ENCODE measurements at places on chromosomes 16 and 17. TPM values are rescaled to one million over a fixed set of nuclear protein-coding genes. Genes with fewer than 3 reads are reported as not detected.

Gene CMTM2
- not detected for total RNA-seq

Gene SDK2
- 1.2 TPM for total RNA-seq

Gene TEX14
- 0.04 TPM for total RNA-seq

DNA sequence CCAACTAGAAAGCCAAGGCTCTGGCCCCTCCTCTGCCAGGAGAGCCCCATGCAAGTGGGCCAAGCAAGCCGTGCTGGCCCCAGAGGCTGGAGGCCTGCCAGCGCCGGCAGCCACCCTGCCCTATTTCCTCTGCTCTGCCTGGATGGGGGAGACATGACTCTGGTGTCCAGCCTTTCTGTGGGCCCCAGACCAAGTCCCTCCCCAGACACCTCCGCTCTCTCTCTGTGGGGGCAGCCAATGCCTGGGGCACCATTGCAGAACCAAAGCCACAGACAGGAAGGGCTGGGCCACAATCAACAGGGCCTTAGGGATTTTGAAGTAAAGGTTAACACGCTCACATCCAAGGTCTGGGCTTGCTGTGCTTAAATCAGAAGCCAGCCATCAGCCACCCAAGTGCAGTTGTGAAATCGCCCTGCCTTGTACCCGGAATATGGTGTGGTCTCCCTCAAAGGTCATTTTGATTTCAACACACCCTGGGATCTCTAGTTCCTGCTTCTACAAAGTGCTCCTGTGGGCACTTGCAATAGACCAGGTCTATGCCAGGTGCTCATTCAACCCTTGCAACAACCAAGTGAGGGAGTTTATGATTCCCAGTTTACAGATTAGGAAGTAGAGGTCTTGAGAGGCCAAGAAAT lies 63.5 kb upstream of the TEX2 start:
- DNase-seq = no peak
- peaks cover 9% of the 10 kb centered on the region for H3K4me1 ChIP-seq
- H3K27me3 ChIP-seq = no peaks in the 10 kb centered on the region
- no peak overlapping the region for H3K27ac ChIP-seq
- H3K4me3 ChIP-seq = no peak overlapping the region

All from hepatocyte (in vitro differentiated cells).